Coronary artery (tissue), 2 donors: ENCODE measurements at places on chromosomes 5 and 9.

DNA sequence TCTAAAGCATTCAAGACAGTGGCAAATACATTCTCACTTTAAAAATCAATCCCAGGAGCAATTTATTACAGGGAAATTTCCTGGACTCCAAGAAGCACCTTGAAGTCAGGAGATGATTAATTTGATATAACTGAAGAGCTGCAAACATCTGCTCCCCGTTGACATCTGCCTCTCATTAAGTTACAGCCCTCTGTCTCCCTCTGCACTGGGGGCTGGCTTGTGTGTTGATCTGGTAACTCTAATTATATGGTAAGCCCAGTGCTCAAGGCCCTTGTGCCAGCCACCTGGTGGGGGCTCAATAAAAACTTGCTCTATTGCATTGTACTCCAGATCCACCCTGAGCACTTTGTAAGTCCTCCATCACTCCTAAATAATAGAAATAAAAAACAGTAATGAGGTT is 131.1 kb upstream of the ZNF462 start:
- DNase-seq, result no peak

- no peak for DNase-seq
Measured at GRCh38 chr5:114789773-114790402, 379.8 kb downstream of the TRIM36 start.

- DNase-seq, result no peak
Measured at GRCh38 chr9:80615964-80616363, 1044.2 kb downstream of the TLE4 start.

GRCh38 chr9:77785341-77785740 is 137.2 kb upstream of the GNA14 start:
- no peak for DNase-seq

DNA sequence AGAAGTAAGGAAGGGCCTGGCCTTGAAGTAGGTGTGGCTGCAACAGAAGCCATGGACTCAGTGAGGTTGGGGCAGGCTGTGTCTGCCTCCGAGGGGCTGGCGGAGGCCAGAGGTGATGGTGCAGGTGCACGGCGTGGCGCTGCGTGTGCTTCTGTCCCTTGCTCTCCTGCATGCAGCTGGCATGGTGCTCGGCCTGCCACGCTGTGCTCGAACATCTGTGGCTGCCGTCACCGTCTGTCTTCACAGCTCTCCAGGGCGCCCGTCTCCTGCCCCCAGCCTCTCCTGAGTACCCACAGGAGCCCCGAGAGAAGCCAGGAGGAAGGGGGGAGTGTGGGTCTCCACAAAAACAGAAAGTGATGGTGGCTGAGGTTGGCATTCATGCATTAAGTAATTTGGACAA is 193.7 kb downstream of the CACNA1B start:
- DNase-seq, result peak; percentile 55

- no peak for DNase-seq
Measured at GRCh38 chr9:108439947-108440346, 415.8 kb downstream of the ACTL7B start.

GRCh38 chr5:14226992-14227391 is 83.8 kb downstream of the TRIO start:
- no peak for DNase-seq

GRCh38 chr5:39628348-39628747 is 203.6 kb upstream of the DAB2 start:
- no peak for DNase-seq

DNA sequence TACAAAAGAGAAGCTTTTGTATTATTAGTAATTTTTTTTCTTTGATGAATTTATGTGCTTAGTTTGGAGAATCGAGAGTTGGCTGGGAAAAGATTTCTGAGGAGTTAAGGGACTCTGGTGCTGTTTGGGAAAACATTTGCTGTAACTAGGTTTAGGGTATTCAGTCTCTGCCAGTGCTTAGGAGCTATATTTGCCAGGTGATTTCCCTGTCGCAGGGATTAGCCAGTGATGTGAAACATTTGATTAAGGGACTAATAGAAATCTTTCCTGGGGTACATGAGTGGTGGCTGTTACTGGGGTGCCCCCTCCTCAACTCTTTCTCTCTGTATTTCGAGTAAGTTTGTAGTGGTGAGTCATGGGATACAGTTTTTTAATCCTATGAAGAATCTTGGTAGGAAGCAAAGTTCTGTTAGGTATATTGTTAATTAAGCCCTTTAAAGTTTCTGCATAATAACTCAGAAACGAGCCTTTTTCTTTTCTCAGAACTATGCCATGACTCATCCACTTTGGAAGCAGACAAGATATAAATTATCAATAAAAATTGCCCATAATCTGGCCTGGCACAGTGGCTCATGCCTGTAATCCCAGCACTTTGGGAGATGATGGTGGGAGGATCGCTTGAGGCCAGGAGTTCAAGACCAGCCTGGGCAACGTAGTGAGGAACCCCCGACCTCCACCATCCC is 18.6 kb downstream of the RGMB start:
- no peak for DNase-seq

DNA sequence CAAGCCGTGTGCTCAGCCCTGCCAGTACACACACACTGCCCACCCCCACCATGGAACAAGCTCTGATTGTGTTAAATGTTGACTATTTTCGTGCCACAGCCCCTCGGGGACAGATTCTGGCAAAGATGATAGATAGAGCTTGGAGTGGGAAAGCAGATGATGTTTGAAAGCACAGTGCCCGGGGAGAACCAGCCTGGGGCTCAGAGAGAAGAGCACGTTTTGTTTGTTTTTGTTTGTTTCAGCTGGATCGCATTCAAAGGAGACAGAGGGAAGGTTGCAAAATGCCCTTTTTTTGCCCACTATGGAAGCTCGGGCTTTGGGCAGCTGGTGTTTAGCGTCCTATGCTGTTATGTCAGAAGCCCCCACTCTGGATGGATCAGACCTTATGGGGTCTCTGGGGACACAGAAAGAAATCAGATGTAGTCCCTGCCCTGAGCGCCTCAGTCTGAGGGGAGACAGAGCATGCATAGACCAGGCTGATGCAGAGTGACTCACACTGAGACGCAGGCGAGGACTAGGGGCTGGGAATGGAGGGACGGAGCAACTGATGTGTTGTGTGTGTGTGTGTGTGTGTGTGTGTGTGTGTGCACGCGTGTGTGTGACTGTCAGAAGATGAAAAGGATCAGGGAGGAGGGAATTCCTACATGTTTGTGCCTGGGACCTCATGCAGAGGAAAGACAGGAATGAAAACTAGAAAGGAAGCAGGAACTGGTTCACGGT is 229.7 kb downstream of the MELK start:
- DNase-seq, result no peak

GRCh38 chr9:105667867-105668266 is 5.6 kb downstream of the TAL2 start:
- DNase-seq, result no peak

DNA sequence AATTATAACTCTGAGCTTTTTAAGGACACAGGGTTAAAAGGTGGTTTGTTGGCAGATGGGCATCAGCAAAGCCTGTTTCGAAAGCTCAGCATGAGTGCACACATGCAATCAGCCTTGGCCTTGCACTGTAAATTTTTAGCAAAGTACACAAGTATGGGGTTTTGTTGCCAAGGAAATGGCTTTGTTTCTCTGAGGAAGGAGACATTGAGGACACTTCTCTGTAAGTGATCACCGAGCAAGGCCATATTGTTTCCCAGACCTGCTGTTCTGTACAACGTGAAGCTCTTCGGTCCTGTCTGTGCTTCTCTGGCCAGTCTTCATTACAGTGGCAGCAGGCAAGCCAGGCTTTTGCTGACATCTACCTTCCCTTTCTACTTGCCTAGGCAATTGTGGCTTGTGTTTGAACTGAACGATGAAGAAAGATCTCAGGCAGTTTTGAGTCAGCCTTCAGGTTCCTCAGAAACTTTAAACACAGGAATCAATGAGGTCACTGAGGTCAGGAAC is 27.9 kb upstream of the GLRX start:
- DNase-seq, result no peak

DNA sequence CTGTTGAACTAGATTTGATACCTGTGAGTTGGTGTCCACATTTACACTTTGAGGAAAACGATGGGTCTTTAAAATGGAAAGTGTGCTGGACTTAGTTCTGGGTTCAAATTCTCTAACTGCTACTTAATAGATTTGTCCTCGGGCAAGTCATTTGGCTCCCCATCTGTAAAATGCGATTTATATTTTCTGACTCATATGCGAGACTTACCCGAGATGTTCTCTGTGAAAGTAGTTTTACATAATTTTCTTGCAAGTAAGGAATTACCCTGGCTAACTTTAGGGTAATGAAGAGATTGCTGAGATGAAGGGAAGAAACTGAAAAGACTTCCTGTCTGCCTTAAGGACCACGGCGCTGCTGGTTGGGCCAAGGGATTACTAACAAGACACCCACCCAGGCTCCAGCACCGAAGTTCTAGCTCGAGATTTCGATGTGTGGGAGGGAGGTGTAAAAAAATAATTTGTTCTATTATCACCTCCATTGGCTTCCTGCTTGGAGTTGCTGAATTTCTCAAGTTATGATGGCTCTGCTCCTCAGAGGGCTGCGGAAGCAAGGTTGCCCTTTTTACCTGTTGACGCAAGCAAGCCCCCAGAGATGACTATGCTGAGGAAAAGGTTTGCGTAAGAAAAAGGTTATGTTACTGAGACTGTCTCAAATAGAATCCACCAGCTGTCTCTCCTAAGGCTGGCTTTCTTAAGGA is 24.1 kb downstream of the PCSK1 start:
- DNase-seq, result no peak

DNA sequence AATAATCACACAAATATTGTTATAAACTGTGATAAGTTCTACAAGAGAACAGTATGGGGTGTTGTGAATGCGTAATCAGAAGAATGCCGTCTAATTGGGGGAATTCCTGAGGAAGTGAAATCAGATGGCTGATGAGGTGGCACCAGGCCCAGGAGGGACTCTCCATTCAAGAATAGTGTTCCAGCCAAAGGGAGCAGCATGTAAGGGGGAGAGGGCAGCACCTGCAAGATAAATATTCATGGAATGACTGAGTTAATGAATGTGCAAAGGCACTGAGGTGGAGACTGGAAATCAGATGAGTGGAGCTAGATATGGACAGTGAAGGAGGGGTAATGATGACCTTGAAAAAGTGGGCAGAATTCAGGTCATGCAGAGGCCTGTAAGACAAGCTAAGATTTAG is 250.6 kb downstream of the ARRDC3 start:
- no peak for DNase-seq

DNA sequence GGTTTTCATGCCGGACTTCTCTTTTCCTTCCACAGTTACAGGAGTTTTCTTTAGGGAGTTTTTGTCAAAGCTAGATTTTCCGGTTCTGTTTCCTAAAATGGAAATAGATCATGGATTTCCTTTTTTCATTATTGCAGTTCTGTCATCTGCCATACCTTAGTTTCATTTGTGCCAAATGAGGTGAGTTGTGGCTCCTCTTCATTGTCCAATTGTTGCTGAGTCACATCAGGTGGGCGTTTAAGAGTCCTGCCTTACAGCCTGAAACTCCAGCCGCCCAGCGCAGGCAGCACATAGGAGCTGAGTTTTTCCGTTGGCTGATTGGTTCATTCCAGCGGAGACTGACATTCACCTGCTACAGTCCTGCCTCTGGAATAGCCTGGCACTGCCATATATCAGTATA is 14.1 kb downstream of the SLC25A25 start:
- no peak for DNase-seq

- DNase-seq, result no peak
Measured at GRCh38 chr5:14166437-14166836, 23.3 kb downstream of the TRIO start.

GRCh38 chr9:23005156-23005555 is 558.5 kb downstream of the DMRTA1 start:
- no peak for DNase-seq

DNA sequence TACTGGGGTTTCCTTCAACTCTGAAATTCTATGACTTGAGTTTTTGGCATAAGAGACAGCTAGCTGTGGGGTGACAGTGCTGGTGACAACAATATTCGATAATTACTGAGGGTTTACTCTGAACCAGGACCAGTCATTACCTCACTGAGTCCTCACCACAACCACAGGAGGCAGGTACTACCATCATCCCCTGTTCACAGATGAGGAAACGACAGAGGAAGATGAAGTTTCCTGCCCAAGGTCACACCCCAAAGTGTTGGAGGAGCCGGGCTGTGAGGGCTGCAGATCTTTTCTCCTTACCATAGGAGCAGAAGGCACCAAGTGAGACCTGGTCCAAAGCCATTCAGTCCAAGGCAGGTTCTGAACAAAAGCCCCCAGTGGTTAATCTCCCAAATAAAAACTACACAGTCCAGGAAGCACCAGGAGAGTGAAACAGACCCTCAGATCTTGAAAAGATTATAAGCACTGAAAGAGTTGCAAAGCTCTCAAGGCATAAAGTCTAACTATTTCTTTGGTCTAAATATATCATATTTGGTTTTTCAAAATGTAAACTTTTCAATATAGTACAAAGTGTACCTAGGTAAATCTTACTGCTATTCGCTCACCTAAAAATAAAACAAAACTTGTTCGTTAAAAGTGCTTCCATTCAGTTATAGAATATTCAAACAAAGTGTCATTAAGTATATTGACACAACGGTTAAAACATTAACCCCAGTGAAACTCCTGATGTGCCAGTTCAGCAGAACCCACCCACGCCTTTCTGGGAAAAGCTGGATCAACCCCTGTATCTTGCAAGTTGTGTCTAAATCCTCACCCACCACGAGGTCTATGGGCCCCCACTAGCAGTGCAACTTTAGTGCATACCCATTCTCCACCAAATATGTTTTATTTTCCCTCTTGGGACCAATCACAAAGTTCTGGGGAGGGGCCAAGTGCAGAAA is 82.6 kb upstream of the EQTN start:
- DNase-seq, result no peak

GRCh38 chr5:61069150-61069549 is 93.1 kb downstream of the SMIM15 start:
- no peak for DNase-seq

DNA sequence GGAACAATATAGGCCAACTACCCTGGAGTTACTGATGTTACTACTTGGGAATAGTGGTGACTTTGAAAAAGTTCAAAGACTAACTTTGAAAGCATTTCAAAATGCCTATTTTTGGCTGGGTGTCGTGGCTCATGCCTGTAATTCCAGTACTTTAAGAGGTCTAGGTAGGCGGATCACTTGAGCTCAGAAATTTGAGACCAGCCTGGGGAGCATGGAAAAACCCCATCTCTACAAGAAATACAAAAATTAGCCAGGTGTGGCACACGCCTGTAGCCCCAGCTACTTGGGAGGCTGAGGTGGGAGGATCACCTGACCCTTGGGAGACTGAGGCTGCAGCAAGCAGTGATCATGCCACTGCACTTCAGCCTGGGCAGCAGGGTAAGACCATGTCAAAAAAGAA is 105.3 kb downstream of the ARRDC3 start:
- no peak for DNase-seq

- no peak for DNase-seq
Measured at GRCh38 chr9:87465816-87466215, 31.9 kb upstream of the DAPK1 start.

DNA sequence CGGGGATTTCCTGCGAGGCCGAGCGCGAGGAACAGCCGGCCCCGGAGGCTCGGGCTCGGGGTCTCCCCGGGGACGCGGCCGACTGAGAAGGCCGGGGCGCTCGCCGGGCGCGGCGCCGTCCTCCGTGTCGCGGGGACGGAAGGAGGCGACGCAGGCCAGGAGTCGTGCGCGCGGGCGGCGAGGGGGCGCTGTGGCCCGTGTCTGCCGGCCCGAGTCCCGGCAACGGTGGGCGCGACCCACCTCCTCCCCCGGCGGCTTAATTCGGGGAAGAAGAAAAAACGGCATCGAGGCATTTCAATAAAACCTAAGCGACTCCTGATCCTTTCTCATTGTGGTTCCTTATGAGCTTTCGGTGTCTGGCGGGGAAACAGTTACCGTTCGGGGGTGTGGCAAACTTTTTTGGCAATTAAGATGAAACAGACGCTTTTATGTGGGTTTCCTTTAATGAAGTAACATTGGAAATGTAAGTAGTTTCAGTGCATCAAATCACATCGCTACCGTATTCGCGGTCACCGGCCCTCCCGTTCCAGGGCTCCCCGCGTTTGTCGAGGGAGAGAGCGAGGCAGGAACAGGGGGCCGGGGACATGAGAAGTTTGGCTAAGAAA is 3.7 kb upstream of the IRX2 start:
- peak; percentile 22 for DNase-seq
